ENCODE measurements at places on chromosomes 11 and 22. TPM values are rescaled to one million over a fixed set of nuclear protein-coding genes. Genes with fewer than 3 reads are reported as not detected.

MYRF gene
- total RNA-seq: 0.27 TPM

XKR3 gene
- not detected for total RNA-seq

B4GALNT4 gene
- 0.24 TPM for total RNA-seq

OR51M1 gene
- not detected for total RNA-seq

OR10A2 gene
- not detected for total RNA-seq

SLC5A4 gene
- total RNA-seq: 0.19 TPM

RIMBP3C gene
- total RNA-seq: 0.08 TPM

MUC15 gene
- not detected for total RNA-seq

- no peak for DNase-seq
Observed at GRCh38 chr11:109023036-109023435, 358.2 kb downstream of the DDX10 start.

DNA sequence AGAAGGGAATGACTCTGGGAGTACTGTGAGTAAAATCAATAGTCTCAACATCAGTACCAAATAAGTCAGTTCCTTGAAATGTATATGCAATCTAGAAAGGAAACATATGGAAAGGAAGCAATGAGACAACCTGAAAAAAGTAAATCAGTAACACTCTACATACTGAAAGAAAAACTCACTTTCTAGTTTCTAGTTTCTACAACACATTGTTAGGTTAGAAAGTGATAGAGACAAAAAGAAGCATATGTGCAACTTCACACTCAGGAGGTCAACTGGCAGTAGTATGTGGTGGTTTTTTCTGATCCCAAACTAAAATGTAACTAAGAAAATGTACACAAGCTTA lies 156.5 kb upstream of the SOX6 start:
- no peak for DNase-seq

- no peak for DNase-seq
Observed at GRCh38 chr11:92154110-92154509, 70.5 kb upstream of the FAT3 start.

- DNase-seq: no peak
Observed at GRCh38 chr11:119991669-119992068, 146.2 kb downstream of the TRIM29 start.

- DNase-seq: no peak
Observed at GRCh38 chr11:120909676-120910416, 114.1 kb upstream of the TBCEL start.

- DNase-seq: no peak
Observed at GRCh38 chr11:41879214-41879613, 419.8 kb upstream of the LRRC4C start.

GRCh38 chr11:76684516-76684915 lies 14.0 kb upstream of the LRRC32 start:
- DNase-seq: no peak

DNA sequence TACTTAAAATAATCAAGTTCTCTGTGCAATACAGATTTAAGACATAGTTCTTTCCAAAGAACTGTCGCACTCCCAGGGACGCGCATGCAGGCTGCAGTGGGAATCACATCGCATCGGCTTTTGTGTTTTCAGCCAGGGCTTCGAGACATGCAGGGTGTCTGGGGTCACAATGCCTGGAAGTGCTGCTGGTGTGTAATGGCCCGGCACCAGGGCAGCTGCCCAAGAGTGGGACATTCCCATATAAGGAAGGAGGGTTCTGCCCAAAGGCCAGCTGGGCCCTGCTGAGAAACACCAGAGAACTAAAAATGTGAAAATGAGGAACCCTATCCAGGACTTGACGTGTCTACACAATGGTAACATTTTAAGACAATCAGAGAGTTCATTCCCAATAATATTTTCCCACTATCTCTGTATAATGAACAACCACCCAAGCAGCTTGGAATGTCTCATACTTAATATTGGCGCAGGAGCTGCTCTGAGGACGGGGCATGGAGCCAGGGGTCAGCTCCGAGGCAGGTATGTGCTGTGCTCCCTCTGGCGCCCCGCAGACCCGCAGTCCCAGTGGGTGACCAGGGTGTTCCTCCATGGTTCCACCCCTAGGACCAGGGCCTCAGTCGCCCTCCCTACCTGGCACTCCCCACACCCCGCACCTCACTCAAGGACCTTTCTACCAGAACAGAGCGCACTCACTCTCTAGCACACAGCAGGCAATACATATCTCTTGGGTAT lies 11.3 kb downstream of the MCAT start:
- no peak for DNase-seq

DNA sequence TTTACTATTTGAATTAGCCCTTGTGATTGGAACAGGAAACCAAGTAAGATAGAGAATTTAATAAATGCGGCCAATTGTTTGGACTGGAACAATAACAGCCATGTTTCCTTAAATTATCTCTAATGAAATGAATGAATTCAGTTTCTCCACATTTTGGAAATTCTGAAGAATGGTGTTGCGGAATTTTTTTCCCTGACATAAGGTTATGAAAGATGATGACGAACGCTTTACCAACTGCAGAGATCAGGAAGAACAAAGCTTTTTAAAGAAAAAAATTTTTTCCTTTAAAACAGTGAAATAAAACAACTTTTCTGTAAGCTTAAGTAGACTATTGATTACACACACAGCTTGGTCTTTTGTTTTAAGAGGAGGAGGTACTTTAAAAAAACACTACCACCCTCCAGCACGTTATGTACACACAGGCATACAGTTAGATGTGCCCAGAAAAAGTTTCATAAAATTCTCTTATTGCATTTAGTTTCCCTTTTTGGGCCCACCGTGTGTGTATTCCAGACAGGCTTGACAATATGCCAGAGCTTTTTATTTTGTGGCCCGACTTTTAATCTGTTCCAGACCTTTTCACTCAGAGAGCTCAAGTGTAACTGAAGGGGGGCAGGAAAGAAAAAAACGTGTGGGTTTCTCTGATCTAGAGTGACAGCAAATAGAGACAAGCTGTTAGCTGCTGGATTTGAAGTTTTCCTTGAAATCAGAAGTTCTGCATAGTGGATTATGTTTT lies 77.3 kb downstream of the YAP1 start:
- no peak for DNase-seq

DNA sequence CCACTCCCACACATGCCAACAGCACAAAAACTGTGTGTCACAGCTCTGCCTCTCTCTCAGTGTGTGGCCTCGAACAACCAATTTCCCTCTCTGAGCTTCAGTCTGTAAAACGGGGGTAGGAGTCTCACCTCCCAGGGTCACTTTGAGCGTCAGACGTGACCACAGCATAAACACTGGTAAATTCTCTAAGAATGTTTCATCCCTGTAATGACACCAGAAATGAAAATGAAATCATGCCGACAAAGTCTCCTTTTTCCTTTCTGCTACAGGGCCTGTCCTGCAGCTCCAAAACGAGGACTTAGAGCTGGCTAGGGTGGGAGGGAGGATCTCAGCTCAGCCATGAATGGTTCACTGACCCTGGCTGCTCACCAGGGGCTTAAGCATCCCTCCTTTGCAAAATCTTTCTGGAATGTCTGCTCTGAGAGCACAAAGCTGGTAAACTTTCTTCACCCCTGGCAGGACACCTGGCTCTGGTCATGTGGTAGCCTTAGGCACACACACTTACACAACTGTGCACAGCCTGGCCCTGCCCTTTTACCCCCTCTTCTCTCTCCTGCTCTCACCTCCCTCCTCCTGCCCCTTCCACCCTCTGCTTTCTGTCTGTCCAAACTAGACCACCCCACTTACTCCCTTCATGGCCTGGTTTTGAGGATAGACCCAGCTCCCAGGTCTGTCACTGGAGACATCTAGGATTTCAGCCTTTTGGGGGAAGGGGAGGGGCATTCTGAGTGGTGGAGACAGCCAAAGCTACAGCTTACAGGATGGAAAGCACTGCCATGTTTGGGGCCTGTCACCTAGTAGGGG lies 12.3 kb upstream of the TSKU start:
- no peak for DNase-seq

DNA sequence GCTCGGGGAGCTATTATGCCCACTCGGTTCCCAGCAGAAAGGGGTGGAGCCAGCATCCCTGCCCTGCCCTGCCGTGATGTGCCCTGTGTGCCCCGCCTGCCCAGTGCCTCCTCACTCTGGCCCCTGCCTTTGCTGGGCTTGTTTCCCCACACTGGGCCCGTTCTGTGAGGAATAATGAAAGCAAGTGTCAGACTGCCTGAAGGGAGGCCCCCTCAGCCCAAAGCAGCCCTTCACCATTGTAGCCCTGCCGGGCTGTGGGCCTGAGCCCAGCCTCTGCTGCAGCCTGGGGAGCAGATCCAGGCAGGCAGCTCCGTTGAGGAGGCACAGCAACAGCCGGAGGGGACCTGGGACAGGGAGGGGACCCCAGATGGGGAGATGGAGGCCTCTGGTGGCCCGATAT lies 20.2 kb upstream of the NEFH start:
- DNase-seq: no peak

DNA sequence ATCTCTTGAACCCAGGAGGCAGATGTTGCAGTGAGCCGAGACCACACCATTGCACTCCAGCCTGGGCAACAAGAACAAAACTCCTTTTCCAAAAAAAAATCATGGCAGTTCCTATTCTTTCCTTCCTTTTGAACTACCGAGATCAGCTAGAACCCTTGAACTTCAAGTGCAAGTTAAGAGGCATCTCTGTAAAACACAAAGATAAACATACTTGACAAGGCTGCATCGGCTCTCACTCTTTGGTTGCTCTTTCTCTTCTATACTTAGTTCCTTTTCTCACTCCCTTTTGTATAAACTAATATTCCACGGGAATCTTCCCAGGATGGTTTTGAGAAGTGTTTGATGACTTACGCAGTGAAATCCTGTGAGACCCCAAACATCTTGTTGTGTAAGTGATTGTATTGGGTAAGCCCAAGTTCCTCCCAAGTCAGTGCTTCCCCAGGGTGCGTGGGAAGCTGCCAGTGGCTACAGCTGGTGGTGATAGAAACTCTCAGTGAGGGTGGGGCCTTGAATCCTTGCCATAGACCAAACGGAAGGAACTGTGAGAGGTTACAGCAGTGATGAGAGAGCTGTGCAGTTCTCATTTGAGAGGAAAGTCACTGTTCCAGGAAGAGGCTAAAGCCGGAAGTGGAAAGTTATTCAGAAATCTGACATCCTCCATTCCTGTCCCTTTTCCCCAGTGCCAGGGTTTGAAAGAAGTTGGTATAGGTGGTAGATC lies 24.1 kb upstream of the CDC42EP2 start:
- DNase-seq: peak; percentile 92

GRCh38 chr22:46848197-46848596 lies 85.7 kb downstream of the TBC1D22A start:
- no peak for DNase-seq

GRCh38 chr11:72112978-72113808 lies 698 bp upstream of the ANAPC15 start:
- DNase-seq: no peak

DNA sequence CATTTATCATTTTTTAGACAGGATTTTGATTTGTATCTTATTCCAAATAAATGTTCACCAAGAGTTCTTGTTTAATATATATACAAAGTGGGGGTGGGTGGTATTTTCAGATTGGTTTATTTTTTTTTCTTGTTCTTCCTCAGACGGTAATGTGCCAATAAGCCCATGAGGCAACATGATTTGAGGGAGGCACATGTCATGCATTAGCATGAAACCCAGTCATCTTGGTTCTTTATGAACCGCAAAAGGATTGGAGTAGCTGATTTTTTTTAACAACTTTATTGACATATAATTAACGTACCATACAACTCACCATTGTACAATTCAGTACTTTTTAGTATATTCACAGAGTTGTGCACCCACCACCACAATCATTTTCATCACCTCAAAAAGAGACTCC lies 2.7 kb downstream of the BCL2L13 start:
- DNase-seq: no peak

DNA sequence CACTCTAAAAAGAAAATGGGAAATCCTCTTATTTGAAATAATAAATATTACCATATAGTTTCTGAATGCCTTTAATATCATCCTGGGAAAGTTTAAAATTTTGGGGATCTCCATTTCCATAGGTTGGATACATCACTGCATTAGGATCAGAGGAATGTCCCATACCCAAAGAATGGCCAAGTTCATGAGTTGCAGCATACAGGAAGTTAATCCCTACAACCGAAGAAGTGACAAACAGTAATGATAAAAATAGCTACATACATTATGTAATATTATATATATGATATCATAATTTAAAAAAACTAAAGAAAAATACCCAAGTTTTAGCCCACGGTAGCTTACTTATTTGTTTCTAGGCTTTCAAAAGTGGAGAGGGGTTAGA lies 7.4 kb downstream of the MMP7 start:
- no peak for DNase-seq

GRCh38 chr11:65185869-65186341 lies 4.2 kb downstream of the CAPN1 start:
- no peak for DNase-seq

DNA sequence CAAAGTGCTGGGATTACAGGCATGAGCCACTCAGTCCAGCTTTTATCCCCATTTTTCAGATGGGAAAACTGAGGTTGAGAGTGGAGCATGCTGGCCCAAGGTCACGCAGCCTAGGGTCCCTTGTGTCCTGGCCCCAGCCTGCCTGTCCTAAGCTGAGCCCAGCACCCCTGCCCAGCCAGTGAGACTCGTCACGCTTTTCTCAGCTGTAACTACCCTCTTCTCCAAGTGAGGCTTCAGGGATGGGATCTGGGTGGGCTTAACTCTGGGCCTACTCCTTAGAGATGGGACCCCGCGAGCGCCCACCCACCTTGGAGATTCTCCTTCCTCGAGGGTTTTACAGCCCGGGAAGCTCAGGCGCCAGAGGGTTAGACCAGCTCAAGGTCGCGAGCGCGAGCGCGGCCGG lies 390 bp upstream of the TMEM151A start:
- DNase-seq: no peak

All from cardiac septum (tissue), 1 donor.